Activated CD4-positive, alpha-beta T cell treated with anti-CD3 and anti-CD28 coated beads, Interleukin-2, amount 10 ng/mL, durations not matched to agents 7 days and 5 days (primary cell): ENCODE measurements at places on chromosomes 4 and X.

DNA sequence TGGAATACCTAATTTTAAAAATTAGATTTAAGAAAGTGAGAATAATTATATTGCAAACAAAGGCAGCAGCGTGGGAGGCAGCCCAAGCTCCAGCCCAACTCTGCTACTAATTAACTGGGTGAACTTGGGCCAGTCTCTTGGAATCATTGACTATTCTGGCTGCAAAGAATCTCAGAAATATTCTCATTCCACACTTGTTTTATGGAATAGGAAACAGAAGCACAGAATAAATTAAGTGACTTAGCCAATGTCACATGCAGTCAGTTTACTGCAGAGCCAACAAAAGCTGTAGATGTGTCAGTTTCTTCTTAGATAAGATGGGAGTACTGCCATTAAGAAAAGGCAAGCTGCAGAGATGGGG lies 132.6 kb upstream of the FAM9B start:
- peaks cover 1% of the 10 kb centered on the region for H3K36me3 ChIP-seq
- H3K27me3 ChIP-seq: peaks cover 2% of the 10 kb centered on the region
- H3K4me1 ChIP-seq: peaks cover 25% of the 10 kb centered on the region
- no peak for DNase-seq
- no peak overlapping the region for H3K27ac ChIP-seq
- no peak overlapping the region for H3K4me3 ChIP-seq

- no peak for DNase-seq
- no peak overlapping the region for H3K4me3 ChIP-seq
- H3K36me3 ChIP-seq: peaks cover 55% of the 10 kb centered on the region
- H3K27ac ChIP-seq: no peak overlapping the region
Observed at GRCh38 chrX:79174949-79175644, 30.6 kb downstream of the GPR174 start.

GRCh38 chr4:73885574-73886267 lies 16.5 kb downstream of the CXCL1 start:
- H3K36me3 ChIP-seq: no peaks in the 10 kb centered on the region
- H3K4me1 ChIP-seq: peaks cover 5% of the 10 kb centered on the region
- H3K4me3 ChIP-seq: no peak overlapping the region
- H3K27ac ChIP-seq: no peak overlapping the region
- H3K27me3 ChIP-seq: peaks cover 3% of the 10 kb centered on the region

DNA sequence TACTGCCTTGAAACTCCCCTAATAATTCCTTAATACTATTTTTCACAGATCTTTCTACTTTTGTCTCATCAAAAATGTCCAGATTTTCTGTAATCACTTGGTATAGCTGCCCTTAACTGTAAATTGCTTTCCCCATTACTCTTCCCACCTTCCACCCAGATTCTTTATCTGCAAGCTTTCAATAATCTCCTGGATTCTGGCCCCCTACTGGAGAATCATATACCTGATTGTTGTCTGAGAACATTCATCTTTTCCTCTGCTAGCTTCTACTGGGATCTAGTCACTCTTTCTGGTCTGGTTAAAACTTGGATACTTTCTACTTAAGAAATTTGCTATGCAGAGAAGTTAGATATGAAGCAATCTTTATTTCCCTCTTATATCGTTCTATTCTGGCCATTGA lies 552.6 kb downstream of the PCDH19 start:
- no peaks in the 10 kb centered on the region for H3K4me1 ChIP-seq
- no peak overlapping the region for H3K27ac ChIP-seq
- no peak overlapping the region for H3K4me3 ChIP-seq
- no peaks in the 10 kb centered on the region for H3K36me3 ChIP-seq

DNA sequence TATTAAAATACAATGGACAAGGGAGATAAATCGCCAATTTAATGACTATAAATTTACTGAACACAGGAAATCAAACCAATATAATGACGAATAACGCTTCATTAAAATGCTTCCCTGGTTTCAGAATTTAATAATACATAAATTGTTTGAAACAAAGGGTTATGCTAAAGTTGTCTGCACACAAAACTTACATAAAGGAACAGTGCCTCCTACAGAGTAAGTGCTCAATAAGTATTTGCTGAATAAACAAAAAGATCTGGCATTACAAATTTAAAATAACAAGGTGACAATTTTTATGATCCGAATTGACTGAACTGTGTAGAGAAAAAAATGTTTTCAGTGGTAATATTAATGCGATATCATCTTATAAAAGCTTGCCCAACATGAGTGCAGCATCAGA lies 69.6 kb downstream of the NOCT start:
- H3K27me3 ChIP-seq: no peaks in the 10 kb centered on the region
- peaks cover 28% of the 10 kb centered on the region for H3K4me1 ChIP-seq
- H3K27ac ChIP-seq: no peak overlapping the region
- no peak for DNase-seq
- peaks cover 19% of the 10 kb centered on the region for H3K36me3 ChIP-seq
- H3K4me3 ChIP-seq: peak overlapping the region; percentile 81

- H3K4me1 ChIP-seq: no peaks in the 10 kb centered on the region
- H3K27ac ChIP-seq: no peak overlapping the region
- no peak for DNase-seq
- H3K4me3 ChIP-seq: no peak overlapping the region
Observed at GRCh38 chrX:15194146-15194545, 75.7 kb downstream of the ASB9 start.
